ENCODE measurements at places on chromosomes 12 and 14.

DNA sequence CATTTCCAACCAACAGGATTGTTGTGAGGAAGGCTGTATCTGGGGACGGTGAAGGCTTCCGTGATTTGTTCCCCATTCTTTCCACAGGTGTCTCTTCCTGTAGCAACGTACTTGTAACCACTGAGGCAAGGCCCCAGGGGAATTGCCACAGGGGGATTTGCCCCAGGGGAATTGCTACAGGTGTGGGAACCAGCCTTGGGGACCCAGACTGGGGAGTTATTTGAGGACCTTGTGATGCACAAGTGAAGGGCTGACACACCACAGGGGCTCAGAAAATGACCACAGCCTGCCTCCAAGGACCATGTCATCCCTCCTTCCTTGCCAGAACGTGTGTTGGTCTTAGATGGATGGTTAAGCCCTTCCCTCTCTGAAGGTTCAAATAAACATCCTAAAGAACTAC, 131.4 kb upstream of the RGS6 start:
- DNase-seq: no peak

DNA sequence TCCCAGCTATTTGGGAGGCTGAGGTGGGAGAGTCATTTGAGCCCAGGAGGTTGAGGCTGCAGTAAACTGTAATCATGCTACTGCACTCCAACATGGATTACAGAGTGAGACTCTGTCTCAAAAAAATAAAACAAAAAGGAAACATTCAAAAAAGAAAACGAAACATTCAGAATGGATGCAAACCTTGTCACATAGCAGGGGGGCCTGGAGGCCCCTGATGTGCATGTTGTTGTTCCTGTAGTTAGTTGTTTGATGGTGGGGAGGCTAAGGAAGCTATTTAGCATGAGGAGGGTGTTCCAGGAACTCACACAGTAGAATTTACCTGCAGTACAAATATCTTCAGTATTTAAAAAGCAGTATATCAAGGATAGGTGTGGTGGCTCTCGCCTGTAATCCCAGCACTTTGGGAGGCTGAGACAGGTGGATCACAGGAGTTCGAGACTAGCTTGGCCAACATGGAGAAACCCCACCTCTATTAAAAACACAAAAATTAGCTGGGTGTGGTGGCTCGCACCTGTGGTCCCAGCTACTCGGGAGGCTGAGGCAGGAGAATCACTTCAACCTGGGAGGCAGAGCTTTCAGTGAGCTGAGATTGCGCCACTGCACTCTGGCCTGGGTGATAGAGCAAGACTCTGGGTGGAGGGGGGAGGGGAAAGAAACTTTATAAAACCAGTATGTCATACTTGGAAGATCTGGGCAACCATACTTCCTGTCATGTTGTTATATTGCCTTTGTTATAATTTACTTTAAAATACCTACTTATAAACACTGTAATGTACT, 17.6 kb upstream of the AEBP2 start:
- DNase-seq: no peak

GRCh38 chr12:49813131-49813530, 15.1 kb downstream of the NCKAP5L start:
- DNase-seq: no peak

- DNase-seq: no peak
Measured at GRCh38 chr14:104554608-104555429, 24.7 kb upstream of the C14orf180 start.

DNA sequence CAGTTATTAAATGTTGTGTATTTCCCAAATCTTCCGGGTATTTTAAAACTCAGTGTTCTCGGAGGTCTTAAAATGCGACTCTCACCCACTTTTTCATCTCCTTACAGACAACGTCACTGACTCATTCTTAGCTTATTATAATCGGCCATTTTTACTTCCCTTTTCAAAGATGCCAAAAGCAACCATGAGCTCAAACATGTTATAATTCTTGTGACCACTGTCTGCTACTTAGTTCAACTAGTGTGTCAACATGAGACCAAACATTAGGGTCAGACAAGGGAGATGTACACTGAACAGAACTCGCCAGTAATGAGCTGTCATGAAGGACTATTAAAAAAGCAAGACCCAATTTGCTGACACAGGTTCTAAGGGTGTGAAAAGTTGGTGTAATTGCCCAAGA, 4.2 kb upstream of the GRIP1 start:
- DNase-seq: no peak

DNA sequence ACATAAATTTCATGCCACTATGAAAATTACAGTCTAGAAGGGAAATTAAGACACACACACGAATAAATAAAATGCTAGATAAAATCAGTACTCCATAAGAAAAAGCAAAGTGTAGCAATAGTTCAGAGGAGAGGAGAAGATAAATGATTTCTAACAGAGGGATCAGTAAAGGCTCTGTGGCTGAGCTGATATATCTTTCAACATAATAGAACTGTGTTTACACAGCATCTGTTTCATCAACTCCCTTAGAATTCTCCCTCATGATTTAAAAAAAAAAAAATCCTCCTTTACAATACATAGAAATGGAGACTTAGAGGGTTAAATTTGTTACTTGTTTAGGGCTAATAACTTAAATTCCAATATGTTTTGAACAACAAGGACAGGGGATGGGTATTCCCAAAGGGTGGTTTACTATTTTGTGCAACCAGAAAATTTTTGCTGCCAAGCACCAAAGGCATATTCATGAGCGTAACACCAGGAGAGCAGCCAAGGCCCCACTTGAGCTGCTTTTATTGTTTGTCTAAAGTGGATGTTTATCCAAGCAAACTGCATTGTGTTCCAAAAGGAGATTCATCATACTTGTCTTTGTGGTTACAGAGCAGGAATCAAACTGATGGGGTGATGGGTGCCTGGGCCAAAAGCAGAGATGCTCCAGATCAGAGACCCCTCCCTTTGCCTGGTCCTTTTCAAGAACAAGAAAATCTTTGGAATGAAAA, 162.7 kb downstream of the BMP4 start:
- peak; percentile 89 for DNase-seq
